ENCODE measurements at places on chromosomes 2 and 18. TPM values are rescaled to one million over a fixed set of nuclear protein-coding genes. Genes with fewer than 3 reads are reported as not detected.
A peak's percentile ranks its signal among the peaks of the same experiment; 100 is the strongest.

DNA sequence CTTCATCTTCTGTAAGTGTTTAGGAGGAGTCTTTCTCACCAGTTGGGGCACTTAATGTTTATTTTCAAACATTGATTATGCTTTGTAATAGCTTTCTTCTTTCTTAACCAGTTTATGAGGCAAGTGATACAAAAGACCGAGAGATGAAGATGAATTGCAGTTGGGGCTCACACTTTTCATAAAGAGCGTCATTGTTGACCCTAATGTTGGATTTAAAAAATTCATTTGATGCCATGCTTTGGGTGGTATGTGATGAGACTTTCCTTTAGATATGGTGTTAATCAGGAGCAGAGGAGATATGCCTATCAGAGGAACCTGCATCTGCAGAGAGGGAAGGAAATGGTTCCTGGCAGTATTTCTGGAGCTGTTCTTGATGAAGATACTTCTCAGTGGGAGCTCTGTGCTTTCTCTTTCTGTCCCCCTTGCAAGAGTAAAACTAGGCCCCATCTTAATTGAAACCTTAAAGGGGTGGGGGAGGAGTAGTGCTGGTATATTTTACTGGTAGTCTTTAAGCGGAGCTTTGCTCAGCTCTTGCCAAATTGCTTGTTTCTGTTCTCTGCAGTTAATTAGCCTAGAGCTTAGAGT is 2.3 kb downstream of the EML4 start:
- DNase-seq, result no peak

DNA sequence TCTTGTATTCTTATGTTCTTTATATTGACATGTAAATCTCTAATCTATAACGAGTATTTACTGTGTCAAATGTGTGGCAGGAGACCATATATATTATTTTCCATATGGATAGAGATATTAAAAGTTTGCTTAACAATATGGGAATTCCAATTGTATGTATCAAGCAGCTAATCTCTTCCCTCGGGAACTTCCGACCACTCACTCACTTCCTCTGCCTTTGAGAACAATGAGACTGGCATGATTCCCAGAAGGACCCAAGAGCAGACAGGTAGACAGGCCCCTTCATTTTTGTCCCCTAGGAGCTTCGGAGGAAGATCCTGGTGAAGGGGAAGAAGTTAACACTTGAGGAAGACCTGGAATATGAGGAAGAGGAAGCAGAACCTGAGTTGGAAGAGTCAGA is 24.1 kb downstream of the PLCD4 start:
- DNase-seq, result no peak

- DNase-seq, result no peak
Measured at GRCh38 chr2:179745635-179746256, 115.7 kb downstream of the ZNF385B start.

GRCh38 chr2:164697688-164698461 is 76.6 kb upstream of the GRB14 start:
- DNase-seq, result no peak

DNA sequence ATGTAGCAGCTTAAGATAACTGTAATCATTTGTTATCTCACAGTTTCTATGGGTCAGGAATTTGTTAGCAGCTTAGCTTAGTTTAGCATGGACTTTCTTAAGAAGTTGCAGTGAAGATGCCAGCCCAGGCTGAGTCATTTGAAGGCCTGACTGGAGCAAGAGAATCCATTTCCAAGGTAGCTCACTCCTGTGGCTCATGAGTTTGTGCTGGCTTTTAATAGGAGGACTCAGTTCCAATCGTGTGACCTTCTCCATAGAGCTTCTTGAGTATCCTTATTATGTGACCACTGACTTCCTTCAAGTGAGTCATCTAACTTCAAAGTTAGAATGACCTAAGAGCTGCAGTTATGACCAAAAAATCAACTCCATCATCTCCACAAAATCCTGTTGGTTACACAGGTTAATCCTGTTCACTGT is 1.4 kb downstream of the GPATCH11 start:
- DNase-seq, result no peak

DNA sequence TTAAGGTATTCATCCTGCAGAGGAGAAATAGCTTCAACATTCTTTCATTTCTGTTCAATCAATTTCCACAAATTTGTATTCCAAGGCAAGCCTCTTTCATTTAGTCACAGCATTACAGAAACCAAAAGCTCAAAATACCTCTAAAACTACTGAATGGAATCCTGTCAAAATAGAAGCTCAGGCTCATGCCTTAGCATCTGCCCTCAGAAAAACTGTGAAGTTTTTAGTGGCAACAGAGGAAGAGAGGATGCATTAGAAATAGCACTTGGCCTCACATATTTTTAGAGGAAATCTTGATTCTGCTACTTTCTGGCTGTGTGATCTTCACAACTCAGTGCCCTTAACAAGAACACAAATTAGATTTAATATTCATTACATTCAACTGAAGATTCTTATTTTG is 69.1 kb upstream of the GALNT13 start:
- DNase-seq, result no peak

- DNase-seq, result no peak
Measured at GRCh38 chr2:242085941-242086621, 216.6 kb downstream of the RTP5 start.

GRCh38 chr2:27408601-27409320 is 630 bp downstream of the PPM1G start:
- peak; percentile 80 for DNase-seq

DNA sequence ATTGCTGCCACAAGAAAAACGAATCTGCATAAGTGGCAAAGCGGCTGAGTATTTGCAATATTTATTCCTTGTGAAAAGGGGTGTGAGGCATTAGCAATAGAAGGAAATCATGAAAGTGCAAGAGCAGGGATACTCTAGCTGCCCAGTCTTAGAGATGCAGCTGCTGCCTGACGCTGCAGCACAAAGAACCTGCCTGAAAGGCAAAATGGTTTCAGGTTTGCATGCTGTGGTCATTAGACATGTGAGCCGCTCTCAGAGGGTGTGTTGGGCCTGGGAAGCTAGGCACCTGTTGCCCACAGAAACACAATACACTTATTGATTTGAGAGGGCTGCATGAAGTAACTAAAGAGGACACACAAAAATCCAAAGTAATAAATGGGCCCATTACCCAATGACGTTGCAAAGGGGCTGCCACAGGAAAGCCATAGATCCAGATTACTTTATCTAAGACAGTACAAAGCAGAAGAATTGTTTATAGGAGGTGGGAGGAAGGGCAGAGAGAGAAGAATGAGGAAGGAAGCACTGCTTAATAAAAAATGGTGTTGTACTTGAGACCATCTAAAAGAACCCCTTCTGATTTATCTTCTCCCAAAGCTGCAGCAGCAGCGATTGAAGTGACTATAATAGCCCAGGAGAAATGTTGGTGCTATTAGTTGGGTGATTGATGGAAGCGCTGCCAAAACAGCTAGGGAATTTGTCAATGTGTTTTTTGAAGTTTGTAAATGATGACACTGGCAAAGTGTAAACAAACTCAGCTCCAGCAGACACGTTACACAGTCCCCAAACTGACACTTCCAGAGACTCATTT is 492.4 kb upstream of the ACVR2A start:
- DNase-seq, result no peak

GRCh38 chr18:67331857-67332256 is 184.7 kb downstream of the DSEL start:
- no peak for DNase-seq

GRCh38 chr2:176873403-176873802 is 339.2 kb upstream of the HNRNPA3 start:
- DNase-seq, result no peak

DNA sequence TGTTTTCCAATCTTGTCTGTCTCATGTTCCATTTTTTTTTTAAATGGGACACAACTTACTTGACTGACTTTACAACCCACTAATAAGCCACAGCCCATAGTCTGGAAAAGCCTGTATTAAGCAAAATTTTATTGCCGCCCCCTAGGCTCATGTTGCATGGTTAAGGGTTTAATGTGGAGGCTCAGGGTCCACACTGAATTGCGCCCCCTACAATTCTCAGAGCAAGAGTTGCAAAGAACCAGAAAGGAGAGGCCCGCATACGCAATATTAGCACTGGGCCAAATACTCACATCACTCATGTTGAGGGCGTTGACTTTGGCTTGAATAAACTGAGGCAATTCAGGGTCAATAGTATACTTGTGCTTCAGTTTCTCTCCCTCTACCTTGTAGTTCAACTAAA is 65.5 kb downstream of the NEB start:
- no peak for DNase-seq

CPLX4 gene
- total RNA-seq, result not detected

BOLL gene
- total RNA-seq, result not detected

Measured in cardiac septum (tissue), 1 donor.